ENCODE measurements at places on chromosomes 1 and 21.

GRCh38 chr1:19407494-19408096, 77.7 kb downstream of the CAPZB start:
- no peak for DNase-seq

DNA sequence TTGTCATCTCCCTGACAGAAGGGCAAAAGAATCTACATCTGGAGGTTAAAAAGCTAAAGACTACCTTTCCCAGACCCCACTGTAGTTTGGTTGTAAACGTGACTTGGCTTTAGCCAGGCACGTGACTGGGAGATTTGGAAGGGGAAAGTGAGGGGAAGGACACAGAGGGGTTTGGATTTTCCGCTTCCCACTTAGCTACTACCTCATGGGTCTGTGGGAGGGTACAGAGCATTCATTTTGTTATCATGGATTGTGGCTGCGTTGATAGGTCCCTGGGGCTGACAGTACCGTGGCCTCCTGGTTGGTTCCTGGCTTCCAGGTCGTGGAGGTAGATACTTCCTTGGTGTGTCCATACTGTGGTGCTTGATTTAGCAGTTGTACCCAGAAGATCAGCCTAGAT, 2.6 kb downstream of the CHD1L start:
- no peak for DNase-seq

GRCh38 chr1:17885663-17886320, 130.7 kb downstream of the ACTL8 start:
- no peak for DNase-seq

DNA sequence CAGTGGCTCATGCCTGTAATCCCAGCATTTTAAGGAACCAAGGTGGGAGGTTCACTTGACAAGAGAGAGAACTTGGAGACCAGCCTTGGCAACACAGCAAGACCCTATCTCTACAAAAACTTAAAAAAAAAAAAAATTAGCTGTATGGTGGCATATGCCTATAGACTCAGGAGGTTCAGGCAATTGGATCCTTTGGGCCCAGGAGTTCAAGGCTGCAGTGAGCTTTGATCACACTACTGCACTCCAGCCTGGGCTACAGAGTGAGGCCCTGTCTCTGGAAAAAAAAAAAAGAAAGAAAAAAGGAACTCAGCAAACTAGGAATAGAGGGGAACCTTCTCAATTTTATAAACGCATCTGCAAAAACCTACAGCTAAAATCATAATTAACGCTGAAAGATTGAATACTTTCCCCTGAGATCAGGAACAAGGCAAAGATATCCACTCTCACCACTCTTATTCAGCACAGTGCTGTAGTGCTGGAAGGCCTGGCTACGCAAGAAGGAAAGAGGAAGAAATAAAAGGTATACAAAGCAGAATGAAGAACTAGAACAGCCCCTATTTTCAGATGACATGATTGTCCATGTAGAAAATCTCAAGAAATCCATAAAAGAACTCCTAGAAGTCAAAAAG, 21.6 kb downstream of the HSF2BP start:
- DNase-seq = no peak

- DNase-seq = no peak
These were observed 215.5 kb upstream of the VAMP3 start for GRCh38 chr1:7555391-7556185.

GRCh38 chr1:10768552-10768951, 27.9 kb downstream of the CASZ1 start:
- no peak for DNase-seq

DNA sequence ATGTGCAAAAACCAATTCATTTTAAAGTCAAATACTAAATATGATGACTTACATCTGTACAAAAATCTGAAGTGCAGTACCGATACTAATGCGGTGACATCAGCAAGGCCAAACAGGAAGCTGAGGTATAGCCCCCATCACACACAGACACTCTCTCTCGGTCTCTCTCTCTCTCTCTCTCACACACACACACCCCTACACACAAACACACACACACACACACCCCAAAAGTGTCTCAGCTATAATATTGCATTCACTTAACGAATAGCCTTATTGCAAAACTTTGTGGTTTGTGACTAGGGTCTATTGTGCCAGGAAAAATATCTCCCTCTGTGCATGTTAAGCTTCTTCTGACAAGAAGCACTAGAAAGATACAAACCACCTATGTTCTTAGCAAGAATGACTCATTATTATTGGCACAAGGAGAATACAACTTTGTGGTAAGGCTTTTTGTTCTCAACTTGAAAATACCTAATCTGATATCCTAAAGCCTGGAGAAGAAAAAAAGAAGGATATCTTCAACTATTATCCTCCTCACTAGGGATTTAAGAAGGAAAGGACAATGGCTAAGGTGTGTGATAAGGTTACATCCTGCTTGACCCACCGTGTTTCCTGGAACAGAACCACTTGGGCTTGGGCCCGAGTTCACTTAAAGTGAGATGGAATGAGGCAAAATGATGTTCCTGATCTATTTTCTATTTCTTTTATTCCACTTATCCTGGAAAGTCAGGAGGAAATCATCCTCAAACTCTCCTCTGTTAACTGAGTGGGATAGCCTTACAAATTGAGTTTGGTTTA, 107.1 kb downstream of the NIBAN1 start:
- no peak for DNase-seq

DNA sequence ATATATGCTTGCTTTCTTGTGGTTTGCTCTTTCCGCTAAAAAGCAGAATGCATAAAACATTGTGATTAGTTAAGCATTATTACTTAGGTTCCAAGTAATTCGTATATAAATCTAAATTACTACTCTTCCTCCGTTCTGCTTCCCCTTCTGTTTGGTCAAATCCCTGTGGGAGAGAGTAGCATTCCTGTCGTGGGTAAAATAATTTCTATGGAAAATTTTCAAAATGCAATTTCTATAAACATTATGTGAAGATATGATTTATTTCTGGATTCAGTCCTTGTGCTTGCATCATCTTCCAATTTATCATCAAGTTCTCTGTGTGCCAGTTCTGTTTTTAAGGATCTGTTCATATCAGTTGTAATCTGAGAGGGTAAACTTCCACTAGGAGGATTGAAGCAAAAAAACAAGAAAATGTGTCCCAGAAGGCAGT, 7.2 kb upstream of the WARS2 start:
- no peak for DNase-seq

DNA sequence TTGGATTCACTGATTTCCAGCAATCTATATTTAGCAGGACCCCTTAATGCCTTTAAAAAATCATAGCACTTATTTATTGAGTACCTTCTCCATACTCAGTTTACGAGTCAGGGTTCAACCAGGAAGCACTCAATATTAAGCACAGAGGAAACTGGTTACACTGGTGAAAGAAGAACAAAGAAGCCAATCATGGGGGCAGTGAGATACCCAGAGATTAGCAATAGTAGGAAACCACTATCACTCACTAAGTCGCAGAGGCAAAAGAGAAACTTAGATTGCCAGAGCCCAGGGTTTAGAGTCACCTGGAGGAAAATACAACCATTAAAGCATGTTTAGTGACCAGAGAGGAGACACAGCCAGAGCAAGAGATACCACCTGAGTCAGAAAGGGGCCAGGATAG, 670.5 kb upstream of the USP24 start:
- DNase-seq = no peak

- DNase-seq = no peak
These were observed 240.1 kb downstream of the RHOU start for GRCh38 chr1:228975238-228975907.

- DNase-seq = no peak
These were observed 27.8 kb downstream of the CBR1 start for GRCh38 chr21:36097427-36098181.

GRCh38 chr1:207579436-207579799, 65.5 kb upstream of the CR1L start:
- DNase-seq = no peak

- no peak for DNase-seq
These were observed 26.2 kb downstream of the MPZL1 start for GRCh38 chr1:167747988-167748387.

- DNase-seq = no peak
These were observed 43.8 kb upstream of the TLR5 start for GRCh38 chr1:223186800-223187199.

DNA sequence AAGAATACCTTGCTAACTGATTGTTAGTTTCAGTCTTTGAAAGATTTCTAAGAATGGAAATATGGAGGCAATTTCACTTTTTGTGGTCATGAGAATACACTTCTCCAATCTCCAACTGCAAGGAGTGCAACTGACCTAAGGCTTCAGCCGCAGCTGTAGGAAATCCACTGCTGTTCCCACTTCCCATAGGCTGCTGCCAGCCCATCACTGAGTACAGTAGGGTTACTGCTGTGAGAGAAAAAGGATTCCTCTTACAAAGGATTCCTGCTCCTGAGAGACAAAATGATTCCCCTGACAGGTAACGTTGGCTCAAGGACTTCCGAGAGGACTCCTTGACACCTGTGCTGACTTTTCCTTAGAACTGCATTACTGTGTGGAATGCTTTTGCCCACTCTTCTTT, 87.4 kb downstream of the ADGRL4 start:
- no peak for DNase-seq

- no peak for DNase-seq
These were observed 199.3 kb upstream of the GRIK3 start for GRCh38 chr1:37233606-37234005.

- no peak for DNase-seq
These were observed 48.9 kb downstream of the HLCS start for GRCh38 chr21:36917471-36918158.

DNA sequence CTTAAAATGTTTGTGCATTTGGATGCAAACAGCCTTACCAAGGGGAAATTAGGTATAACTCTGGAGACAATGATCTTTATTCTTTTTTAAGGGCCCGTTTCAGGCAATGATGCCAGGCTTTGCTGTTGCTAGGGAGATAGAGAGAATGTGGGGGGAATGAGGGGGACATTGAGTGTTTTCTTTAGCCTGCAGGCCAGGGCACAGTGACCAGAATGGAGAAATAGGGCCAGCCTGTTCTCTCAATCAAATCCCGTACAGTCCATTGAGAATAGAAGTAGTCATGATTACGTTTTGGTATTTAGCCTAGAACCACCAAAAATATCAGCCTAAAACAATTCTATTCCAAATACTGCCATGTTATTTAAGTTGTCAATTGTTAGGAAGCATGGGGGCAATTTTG, 49.0 kb downstream of the RGS7 start:
- no peak for DNase-seq

GRCh38 chr1:204992201-204992997, 50.6 kb upstream of the CNTN2 start:
- no peak for DNase-seq

DNA sequence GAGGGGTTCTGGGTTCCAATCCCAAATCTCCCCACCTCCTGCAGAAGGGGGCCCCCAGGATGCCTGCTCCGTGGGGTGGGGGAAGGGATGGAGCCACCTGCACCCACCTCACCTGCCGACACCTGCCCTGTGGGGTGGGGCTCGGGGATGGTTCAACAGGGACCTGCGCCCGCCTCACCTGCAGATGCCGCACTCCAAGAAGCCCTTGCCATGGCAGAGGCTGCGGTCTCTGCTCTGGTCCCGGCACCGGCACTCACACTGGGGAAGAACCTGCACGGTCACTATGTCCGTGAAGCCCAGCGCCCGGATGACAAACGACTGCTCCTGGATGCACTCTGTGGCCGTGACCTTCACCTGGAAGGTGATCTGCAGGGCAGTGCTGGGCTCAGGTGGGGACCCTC, 18.1 kb upstream of the PTTG1IP start:
- no peak for DNase-seq

GRCh38 chr1:9004700-9005394, 21.4 kb downstream of the SLC2A7 start:
- DNase-seq = peak; percentile 30

GRCh38 chr21:45470087-45470515, 65.1 kb downstream of the COL18A1 start:
- DNase-seq = no peak

GRCh38 chr1:92367496-92367895, 68.6 kb downstream of the RPAP2 start:
- DNase-seq = no peak

- no peak for DNase-seq
These were observed 411.6 kb downstream of the SMYD3 start for GRCh38 chr1:246095443-246095842.

DNA sequence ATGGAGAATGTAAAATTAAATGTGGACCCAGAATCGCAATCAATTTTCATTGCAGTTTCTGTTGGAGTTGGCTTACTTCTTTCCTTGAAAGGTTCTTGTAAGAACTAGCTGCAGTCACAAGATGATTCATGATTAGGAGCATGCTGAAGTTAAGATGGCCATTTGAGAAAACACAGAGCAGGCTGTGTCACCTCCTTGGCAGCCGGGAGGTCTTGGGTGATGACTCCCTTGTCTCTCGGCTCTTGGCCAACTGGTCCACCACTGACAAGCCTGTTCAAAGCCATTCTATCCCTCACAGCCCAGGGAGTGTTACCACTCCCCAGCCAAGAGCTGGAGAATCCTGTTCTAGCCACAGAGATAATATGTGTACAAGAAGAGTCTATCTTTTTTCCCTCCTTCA, 40.6 kb downstream of the OPTC start:
- DNase-seq = no peak

DNA sequence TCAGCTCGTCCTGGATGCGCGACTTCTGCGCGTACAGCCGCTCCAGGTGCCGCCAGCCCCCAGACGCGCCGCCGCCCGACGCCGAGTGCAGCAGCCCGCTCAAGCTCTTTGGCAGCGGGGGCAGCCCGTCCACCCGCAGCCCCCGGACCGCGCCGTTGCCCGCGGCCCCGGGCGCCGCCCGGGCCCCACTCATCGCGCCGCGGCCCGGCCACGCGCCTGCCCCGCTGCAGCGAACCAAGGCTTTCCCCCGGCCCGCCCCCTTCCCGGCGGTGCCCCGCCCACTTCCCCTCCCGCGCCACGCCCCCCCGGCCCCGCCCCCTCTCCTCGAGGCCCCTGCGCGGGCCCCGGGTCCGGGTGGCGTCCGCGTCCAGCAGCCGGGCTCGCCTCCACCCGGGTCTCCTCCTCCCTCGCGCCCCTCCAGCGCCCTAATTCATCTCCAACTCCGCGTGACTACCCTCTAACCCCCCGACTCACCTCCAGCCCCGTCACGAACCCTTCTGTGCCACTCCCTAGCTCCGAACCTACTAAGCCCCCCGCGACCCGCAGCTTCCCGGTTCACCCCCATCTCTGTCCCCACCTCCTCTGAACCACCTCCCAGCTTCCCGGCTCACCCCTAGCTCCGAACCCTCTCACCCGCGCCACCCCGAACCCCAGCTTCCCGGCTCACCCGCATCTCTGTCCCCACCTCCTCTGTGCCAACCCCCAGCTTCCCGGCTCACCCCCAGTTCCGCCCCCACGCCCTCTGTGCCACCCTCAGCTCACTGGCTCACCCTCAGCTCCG, at the start of gene FAM89A:
FAM89A (minus strand) TSS at position 236 of the 781 bp plus-strand sequence; CDS start at position 193, 43 bp downstream.
- no peak for DNase-seq

- DNase-seq = no peak
These were observed 525 bp downstream of the AIRE start for GRCh38 chr21:44286086-44286715.

All from esophagus squamous epithelium (tissue), 5 donors.